Activated CD4-positive, alpha-beta T cell treated with anti-CD3 and anti-CD28 coated beads for 4 hours (primary cell): ENCODE measurements at places on chromosomes 2 and 18.

- no peak for DNase-seq
These were observed 280.2 kb downstream of the SRBD1 start for GRCh38 chr2:45330637-45331409.

GRCh38 chr2:223029287-223029686 lies 22.7 kb upstream of the KCNE4 start:
- no peak for DNase-seq

- DNase-seq = no peak
These were observed 87.0 kb upstream of the PROKR1 start for GRCh38 chr2:68556381-68556780.

DNA sequence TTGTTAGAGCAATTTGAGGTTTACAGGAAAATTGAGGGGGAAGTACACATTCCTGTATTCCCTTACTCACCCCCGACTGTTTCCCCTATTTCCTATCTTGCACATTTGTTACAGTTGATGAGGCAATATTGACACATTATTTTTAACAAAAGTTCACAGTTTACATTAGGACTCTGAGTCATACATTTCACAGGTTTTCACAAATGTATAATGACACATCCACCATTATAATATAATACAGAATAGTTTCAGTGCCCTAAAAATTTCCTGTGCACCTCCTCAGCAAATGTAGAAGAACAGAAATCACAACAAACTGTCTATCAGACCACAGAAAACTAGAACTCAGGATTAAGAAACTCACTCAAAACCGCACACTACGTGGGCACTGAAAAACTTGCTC lies 160.6 kb upstream of the RMP24 start:
- DNase-seq = no peak

DNA sequence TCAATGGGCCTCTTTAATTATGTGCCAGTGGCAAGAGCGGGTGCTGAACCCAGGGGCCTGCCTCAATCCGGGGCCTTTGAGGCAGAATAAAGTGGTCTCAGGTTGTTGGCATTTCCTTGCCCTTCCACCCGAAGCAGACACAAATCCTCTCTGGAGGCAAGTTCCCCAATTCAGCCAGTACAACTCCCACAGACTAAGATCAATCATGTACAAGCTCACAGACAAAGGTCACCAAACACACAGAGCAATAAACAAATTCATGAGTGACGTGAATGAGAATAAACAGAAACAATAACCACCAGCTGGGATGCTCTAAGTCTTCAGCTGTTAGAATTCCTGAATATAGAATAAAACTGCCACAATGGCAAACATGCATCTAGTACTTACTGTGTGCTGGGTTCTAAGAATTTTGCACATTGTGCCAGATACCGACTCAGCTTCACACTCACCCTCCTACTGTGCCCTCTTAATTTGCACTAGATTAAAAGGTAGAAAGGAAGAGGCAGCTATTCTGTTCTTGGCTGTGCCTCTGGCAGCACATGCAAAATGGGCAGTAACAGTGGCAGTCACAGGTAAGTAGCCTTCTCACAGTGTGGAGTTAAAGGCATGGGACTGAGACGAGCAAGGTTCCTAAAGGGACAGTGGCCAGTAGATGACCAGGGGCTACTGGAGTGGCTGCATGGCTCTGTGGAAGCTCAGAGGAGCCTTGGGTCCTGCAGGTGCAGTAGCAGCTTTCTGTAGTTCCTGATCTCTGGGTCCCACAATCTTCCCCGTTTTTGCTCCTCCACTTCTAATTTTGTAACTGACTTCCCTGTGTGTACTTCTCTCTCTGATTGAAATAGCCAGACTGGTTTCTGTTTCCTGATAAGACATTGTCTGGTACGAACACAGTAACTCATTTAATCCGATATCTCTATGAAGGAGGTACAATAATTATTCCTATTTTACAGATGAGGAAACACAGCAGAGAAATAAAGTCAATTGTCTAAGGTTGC lies 34.6 kb upstream of the IL1B start:
- DNase-seq = no peak

- DNase-seq = no peak
These were observed 26.4 kb downstream of the ZNF516 start for GRCh38 chr18:76468345-76469304.

DNA sequence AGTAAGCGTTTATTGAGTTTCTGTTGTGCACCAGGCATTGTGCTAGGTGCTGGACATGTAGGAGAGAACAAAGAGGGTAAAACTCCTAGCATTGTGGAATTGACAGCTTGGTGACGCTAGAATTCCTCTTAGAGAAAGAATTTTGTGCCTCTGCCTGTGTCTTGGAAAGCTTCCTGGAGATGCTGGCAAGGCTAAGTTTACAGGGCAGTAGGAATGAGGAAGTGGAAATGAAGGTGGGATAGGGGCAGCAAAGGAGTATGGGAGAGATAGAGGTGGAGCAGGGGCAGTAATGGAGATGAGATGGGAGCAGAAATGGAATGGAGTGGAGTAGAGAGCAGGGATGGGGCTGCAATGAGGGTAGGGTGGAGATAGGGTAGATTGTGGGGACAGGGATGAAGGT lies 29.8 kb downstream of the GPR39 start:
- DNase-seq = no peak
